ENCODE measurements at places on chromosomes 3 and 15. TPM values are rescaled to one million over a fixed set of nuclear protein-coding genes. Genes with fewer than 3 reads are reported as not detected.

GRCh38 chr15:73982222-73982962 lies 9.7 kb downstream of the STOML1 start:
- DNase-seq = no peak

GRCh38 chr15:81410318-81410753 lies 36.3 kb upstream of the TMC3 start:
- no peak for DNase-seq

- DNase-seq = no peak
Observed at GRCh38 chr3:157769378-157769777, 266.2 kb upstream of the VEPH1 start.

DNA sequence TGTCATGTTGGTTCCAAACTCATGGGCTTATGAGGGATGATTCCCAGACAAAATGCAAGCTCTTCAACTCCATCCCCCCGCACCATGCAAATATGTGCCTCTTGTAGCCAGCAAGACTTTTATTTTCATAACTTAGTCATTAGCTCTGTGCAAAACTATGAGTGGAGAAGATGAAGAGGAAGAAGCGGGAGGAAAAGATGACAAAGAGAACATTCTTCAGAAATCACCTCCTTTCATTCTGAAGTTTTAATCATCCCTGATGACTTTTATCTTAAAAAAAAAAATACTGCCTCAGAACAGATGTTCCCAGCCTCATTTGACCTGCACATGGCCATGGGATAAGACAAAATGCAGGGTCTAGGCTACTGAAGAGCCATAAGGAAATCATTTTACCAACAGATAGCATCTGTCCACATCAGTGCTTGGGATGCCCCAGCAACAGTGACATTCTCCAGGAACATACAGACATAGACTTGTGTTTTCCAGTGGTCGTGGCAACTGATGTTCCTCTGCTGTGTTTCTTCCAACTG lies 145.5 kb downstream of the WNT5A start:
- DNase-seq = no peak

DNA sequence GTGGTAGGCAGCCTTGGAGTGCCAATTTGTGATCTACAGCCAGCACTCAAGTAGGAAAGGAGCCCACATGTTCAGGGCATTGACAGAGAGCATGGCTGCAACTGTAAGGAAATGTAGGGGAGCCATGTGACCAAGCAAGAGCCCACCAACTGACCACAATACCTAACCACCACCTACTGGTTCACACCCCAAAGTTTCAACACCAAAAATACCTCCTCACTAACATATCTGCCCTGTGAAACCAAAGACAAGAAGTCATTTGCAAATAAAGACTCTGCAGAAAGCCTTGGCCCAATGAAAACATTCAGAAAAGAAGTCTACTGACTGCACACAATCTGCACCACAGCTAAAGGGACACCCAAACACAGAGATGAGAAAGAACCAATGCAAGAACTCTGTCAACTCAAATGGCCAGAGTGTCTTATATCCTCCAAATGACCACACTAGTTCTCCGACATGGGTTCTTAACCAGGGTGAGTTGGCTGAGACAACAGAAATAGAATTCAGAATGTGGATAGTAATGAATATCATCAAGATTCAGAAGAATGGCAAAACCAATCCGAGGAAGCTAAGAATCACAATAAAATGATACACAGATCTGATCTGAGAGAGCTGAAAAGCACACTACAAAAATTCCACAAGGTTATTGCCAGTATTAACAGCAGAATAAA lies 40.6 kb downstream of the SLC9C1 start:
- DNase-seq = no peak

- no peak for DNase-seq
Observed at GRCh38 chr3:49699281-49699979, 10.1 kb downstream of the RNF123 start.

GNB4 gene
- total RNA-seq = 2.9 TPM

GRCh38 chr3:52649461-52650210 lies 36.1 kb downstream of the PBRM1 start:
- no peak for DNase-seq

LRTM1 gene
- total RNA-seq = not detected

DNA sequence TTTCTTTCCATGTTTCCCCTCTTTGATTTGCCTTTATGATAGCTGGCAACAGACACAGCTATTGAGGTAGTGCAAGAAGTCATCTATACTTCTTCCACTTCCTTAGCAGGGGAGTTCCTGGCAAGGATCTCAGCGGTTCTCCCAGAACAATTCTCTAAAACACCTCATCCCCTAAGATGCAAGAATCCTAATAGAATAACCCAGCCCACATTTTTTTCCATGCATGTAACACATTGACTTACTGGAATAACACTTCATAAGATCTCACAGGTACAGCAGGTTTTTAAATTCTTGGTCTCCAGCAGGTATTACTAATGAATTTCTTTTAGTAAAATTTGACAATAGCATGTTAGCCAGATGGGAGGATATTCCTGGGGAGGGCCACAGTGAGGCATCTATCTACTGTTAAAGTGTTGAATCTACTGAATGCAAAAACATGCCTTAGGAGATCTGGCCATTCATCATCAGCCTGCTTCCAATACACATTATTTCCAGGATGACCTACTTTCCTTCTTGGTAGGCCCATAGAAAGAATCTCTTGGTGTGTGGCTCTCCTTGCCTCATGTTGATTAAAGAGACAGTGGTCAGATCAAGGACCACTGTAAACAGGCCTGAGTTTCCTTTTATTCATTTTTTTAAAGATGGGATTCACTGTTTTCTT lies 78.5 kb downstream of the RAD18 start:
- no peak for DNase-seq

ATP13A5 gene
- total RNA-seq = not detected

- DNase-seq = no peak
Observed at GRCh38 chr15:74831813-74832495, 5.5 kb downstream of the CPLX3 start.

- no peak for DNase-seq
Observed at GRCh38 chr3:139226731-139227130, 117.1 kb upstream of the MRPS22 start.

PATL2 gene
- 7.0 TPM for total RNA-seq

- no peak for DNase-seq
Observed at GRCh38 chr3:98246142-98246541, 17.9 kb upstream of the OR5H6 start.

THPO gene
- not detected for total RNA-seq

DNA sequence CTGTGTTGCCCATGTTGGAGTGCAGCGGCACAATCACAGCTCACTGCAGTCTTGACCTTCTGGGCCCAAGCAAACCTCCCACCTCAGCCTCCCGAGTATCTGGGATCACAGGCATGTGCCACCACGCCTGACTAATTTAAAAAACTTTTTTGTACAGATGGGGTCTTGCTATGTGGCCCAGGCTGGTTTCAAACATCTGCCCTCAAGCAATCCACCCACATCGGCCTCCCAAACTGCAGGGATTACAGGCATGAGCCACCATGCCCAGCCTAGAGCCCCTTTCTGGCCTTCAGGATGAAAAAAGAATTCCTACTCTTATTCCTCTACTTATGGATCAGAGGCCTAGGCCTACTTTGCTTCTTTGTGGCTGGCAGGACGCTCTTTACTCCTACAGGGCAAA lies 39.6 kb downstream of the CHAC1 start:
- no peak for DNase-seq

MINDY4B gene
- not detected for total RNA-seq

PRR20G gene
- total RNA-seq = not detected

WDR93 gene
- not detected for total RNA-seq

GRCh38 chr3:38738630-38739395 lies 77.2 kb downstream of the SCN10A start:
- peak; percentile 27 for DNase-seq

- no peak for DNase-seq
Observed at GRCh38 chr3:159277814-159278213, 476.0 kb downstream of the MFSD1 start.

MKRN3 gene
- total RNA-seq = 1.4 TPM

DNA sequence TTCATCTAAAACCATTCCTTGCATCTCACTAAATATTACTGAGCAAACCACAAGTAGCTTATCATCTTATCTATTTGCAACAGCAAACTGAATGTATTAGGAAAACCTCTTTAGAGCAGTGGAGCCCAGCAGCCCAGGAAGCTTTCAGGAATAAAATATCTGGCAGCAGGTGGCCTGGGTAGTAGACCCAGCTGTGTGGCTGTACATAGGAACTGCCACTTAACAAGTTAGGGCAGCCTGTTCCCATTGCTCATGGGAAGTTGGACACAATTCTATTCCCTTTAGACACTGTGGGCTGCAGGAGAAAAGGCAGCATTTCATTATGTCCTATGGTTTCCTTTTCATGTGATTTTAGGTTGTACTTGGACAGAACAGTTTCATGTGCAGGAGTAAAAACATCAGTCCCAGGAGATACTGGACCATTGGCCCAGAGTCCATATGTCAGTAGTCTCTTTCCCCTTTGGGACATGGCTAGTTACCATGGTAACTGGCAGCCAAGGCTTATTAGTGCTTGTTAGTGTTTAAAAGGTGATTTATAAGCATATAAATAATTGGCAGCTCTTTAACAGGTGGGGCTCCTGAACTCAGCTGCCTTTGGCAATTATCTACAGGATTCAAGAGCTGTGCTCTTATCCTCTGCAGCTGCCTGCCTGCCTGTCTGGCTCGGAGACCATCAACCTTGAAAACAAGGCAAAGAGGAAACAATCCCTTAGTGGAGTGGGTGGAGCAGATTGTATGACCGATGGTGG lies 28.9 kb upstream of the LSAMP start:
- DNase-seq = no peak

DNA sequence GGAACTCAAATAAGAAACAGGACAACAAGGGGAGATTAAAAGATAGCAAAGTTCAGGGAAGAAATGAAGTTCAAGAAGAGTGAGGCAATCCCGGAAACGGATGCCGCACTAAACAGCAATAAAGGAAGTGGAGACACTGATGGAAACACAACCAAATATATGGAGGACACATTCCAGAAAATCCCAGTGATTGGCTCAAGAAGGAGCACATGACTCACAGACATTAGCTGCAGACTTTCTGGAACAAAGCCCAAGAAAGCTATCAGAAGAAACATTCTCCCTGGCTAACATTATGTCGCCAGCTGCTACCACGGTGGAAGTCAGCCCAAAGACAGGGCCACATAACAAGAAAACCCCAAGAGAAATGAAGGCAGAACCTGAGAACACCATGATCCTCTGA lies 18.1 kb upstream of the VGLL4 start:
- no peak for DNase-seq

PPARG gene
- 0.20 TPM for total RNA-seq

DNA sequence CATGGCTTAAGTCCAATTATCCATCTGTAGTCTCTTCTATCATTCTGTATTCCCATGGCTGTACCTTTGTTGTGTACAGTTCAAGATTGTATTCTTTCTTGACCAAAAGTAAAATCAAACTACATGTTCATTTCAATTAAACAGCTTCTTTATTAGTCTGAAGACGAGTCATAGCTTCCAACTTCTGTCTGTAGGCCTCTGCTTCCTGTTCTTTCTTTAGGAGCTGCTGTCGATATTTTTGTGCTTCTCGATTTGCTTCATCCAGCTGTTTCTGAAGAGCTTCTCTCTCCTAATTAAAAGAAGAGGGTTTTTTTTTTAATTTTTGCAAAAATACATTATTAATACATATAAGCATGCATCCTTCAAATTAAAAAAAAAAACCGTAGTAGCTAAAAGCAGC lies 13.0 kb upstream of the HDC start:
- DNase-seq = no peak

MYL3 gene
- not detected for total RNA-seq

RGMA gene
- 0.08 TPM for total RNA-seq

CHRNA3 gene
- not detected for total RNA-seq

SLC28A1 gene
- not detected for total RNA-seq

DNA sequence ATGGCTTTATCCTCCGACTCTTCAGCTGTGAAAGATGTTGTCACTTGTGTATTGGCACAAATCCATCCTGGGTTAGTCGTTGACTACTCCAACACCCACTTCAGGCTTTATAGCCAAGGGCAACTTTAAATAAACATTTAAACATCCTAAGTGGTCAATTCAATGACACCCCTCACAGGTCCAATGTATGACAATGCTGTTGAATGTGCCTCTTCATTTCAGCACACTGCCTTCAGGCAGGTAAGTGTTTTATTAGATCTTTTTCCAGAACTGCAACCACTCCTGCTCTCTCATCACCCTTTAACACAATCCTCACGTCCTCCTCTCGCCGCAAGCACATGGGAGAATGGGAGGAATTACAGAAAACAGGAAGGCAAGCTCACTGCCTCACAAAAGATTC lies 30.3 kb downstream of the IL12A start:
- no peak for DNase-seq

DNA sequence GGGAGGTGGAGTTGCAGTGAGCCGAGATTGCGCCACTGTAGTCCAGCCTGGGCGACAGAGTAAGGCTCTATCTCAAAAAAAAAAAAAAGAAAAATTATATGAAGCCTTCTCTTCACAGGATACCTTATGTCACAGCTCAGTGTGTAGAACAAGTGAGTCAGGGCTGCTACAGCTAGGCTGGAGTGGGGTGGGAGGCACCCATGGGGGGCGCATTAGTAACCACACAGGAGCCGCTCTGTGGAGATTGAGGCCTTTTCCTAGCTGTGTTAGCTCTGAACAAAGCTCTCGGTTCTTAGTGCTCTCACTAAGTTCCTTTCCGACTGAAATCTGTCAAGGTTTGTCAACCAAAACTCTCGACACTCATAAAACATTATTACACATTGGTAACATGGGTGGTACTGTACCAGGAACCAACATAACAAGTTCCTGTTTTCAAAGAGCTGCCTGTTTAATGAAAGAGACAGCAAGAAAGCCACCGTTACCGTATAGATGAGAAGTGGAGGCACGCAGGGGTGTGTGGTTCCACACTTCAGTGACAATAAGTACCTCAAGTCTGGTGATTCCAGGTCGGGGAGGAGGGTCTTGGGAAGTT lies 4.5 kb downstream of the LRRC31 start:
- DNase-seq = peak; percentile 42

GRCh38 chr3:129038121-129038855 lies 22.3 kb upstream of the GP9 start:
- DNase-seq = no peak

GRCh38 chr3:66097647-66098046 lies 58.9 kb upstream of the MAGI1 start:
- no peak for DNase-seq

DNA sequence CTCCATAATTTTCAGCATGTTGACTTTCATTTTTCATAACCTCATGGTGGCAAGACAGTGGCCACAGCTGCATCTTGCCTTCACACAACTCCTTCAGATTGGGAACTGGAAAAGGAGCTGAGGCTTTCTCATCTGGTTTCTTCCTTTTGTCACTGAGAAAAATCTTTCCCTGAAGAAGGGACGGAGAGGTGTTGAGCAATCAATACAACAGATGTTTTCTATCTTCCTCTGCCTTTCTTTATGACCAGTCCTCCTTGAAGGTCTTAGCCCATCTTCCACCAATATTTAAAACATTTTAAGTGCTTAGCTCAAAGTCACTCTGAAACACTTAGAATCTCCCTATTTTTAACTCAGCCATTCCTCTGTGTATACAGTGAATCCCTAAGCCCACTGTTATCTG lies 11.9 kb downstream of the ZNF660 start:
- no peak for DNase-seq

GRCh38 chr3:176906046-176906905 lies 291.0 kb downstream of the TBL1XR1 start:
- no peak for DNase-seq

NR1I2 gene
- total RNA-seq = 1.2 TPM
